ENCODE measurements at places on chromosomes 3 and 15.

- no peak for DNase-seq
Measured at GRCh38 chr3:55661571-55661970, 174.5 kb upstream of the WNT5A start.

- DNase-seq = peak; percentile 51
Measured at GRCh38 chr3:17841190-17841828, 98.9 kb upstream of the TBC1D5 start.

GRCh38 chr3:178546079-178546478, 9.8 kb downstream of the KCNMB2 start:
- no peak for DNase-seq

GRCh38 chr3:107512108-107512507, 10.7 kb upstream of the BBX start:
- DNase-seq = no peak

DNA sequence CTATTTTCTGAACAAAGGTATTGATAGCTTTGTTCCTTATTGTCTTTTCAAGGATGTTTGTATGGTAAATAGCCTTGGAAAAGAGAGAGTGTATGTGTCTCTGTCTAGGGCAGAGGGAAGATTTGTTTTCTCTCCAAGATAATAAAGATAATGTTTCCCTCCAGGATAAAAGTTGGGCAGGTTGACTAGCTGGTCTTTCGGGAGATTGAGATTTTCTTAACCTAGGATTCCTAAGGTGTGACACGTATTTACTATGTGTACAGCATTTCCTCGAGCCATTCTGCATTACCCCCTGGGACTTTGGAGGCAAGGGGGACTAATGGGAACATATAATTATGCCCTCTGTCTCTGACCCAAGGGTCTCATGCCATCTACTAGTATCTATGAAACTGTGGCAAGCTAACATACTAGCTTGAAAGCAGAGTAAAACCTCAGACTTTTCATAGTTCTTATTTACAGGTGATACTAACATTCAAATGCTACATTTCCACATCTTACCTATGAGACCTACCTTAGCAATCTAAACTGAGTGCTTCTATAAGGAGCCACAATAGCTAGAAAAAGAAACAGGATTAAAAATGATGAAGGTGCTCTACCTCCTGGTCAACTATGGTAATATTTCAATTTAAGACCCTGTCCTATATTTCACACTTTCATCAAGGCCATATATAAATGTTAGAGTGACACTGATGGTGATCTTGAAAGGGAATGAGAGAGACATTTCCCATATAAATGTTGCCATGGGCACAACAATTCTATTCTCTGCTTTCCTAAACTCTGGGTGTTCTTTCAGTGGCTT, 252.9 kb upstream of the CBLB start:
- DNase-seq = no peak

- no peak for DNase-seq
Measured at GRCh38 chr15:93176065-93176464, 87.1 kb upstream of the RGMA start.

DNA sequence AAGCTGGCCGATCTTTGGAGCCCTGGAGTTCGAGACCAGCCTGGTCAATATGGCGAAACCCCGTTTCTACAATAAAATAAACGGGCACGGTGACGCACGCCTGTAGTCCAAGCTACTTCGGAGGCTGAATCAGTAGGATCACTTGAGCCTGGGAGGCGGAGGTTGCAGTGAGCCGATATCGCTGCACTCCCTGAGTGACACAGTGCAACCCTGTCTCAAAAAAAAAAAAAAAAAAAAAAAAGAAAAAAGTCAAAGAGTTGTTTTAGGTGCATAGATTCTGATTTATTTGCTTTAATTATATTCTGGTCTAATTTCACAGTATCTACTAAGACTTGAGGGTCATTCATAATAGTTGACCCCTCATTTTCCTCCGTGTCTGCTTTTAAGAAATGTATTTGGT, 1.7 kb downstream of the ARL13B start:
- DNase-seq = no peak

- no peak for DNase-seq
Measured at GRCh38 chr3:106421909-106422308, 553.1 kb upstream of the CBLB start.

GRCh38 chr15:27843146-27843545, 256.0 kb downstream of the OCA2 start:
- no peak for DNase-seq

GRCh38 chr3:143726727-143727126, 121.5 kb downstream of the SLC9A9 start:
- no peak for DNase-seq

- no peak for DNase-seq
Measured at GRCh38 chr3:197353867-197354567, 55.6 kb upstream of the DLG1 start.

GRCh38 chr3:99637016-99637367, 1.4 kb upstream of the COL8A1 start:
- DNase-seq = no peak

GRCh38 chr3:53921296-53921695, 29.6 kb upstream of the SELENOK start:
- DNase-seq = peak; percentile 14

GRCh38 chr3:123633530-123633929, 48.7 kb upstream of the HACD2 start:
- DNase-seq = no peak

DNA sequence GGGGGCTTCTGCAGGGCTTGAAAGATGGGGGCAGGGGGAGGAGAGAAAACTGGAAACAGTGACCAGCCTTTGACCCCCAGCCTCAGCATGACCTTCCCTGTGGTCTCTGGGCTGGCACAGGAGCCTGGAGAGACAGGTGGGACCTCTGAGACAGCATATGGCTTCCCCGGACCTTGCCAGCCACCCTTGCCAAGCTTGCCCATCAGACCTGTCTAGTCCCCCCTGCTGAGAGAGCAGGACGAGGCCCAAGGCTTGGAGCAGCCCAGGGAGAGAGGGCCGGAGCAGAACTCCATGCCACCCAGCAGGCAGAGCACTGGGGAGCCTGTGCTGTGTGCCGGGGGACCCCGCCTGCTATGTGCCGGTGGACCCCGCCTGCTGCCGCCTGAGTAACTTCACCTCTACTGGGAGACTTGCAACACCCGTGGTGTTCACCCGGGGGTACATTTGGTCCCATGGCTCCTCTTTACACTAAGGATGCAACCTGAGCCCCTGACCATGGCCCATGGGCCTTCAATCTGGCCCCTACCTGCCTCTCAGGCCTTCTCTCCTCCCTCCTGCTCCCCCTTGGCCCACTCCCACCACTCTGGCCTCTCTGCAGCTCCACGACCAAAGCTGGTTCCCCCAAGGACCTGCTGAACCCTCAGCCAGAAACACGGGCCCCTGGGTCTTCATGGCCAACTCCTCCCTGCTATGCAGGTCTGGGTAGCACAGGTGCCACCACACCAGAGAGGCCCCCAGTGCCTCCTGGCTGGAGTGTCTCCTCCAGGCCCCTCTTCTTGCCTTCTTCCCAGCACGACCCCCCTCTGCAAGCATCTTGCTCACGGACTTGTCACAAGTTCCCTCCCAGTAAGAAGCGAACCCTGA, 21.1 kb upstream of the SLC41A3 start:
- no peak for DNase-seq

GRCh38 chr3:42149975-42150374, 58.8 kb downstream of the TRAK1 start:
- peak; percentile 91 for DNase-seq

- DNase-seq = peak; percentile 43
Measured at GRCh38 chr15:89551550-89551949, 23.7 kb upstream of the TICRR start.

DNA sequence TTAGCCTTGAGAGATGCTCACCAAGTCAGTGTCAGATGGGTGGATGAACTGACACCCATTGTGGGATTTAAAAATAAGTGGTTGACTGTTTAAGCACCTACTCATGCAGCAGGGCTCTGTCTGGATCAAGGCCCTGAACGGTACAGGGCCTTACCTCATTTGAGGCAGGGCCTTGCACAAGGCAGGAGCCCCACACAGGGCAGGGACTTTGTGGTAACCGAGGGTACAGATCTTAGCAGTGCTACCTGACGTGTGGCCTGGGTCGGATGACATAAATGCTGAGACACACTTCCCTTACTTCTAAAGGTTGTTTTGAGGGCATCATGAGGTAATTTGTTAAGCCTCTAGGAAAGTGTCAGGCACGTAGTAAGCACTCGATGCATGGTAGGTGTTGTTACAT, 59.5 kb upstream of the PLXNA1 start:
- no peak for DNase-seq

GRCh38 chr3:81161851-81162250, 599.6 kb downstream of the GBE1 start:
- DNase-seq = no peak

- DNase-seq = no peak
Measured at GRCh38 chr3:158802409-158803268, 785 bp downstream of the MFSD1 start.

DNA sequence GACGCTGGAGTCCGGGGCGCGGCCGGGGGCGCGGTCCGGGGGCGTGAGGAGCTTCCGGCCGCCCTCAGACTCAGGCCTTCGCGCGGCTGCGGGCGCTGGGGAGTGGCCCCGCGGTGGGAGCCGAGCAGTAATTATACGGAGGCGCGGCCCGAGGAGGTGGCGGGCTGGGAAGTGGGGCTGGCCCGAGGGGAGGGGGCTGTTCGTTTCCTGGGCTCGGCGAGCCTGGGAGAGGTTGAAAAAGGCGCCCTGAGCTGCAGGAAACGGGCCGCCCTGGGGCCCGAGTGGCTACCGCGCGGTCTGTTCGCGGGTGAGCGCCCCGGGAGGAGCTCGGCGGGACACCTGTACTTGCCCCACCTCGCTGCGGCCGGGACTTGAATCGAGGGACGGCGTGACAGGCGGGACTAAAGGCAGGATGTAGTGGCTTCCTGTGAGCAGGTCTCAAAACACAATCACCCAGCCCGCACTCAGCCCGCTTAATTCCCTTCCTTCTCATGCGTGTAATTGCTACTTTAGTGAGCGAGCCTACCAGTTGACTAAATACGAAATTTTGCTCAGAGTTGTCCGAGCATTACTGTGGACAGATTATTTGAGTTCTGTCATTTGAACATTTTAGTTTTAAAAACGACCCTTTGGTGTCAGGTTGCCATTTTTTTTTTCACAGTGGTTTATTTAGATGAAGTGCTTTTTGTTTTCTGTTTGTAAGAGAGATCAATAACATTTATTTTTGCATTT, 860 bp downstream of the RASA2 start:
- DNase-seq = peak; percentile 91

DNA sequence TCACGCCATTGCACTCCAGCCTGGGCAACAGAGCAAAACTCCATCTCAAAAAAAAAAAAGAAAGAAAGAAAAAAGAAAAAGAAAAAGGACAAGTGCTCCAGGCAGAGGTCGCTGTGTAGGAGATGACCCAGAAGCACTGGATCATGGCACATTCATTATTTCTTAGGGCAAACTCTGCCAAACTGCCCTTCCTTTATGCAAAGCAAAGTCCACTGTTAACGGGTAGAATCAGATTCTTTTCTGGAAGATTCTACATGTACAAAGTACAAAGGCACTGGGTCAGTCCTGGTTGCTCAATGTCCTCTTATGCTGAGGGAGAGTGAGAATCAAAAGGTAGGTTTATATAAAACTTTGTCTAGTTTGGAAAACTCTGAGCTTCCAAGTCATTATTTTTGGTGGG, 144.9 kb downstream of the FEZF2 start:
- peak; percentile 28 for DNase-seq

DNA sequence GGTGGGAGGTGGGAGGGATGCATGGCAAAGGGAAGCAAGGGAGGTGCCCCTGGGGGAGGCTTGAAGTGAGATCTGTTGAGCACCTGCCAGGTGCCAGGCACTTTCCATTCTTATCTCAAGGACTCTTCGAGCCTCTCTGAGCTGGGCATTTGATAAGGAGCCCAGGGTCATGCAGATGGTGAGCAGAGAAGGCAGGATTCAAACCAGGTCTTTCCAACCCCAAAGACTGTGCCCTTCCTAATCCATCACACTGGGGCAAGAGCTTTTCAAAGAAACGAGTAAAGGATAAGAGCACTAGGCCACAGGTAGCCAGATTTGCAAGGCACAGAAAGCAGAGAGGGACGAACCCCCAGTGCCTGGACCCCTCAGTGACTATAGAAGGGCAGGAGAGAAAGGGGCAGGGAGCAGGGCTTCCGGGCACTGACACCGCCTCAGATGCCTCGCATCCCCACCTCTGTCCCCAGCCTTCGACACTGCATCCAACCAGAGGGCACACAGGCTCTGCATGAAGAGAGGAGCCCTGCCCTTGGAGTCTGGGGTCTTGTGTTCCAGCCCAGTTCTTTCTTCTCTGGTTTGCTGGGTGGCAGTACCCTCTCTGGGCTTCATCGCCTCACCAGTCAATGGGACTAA, 21.0 kb downstream of the IGDCC4 start:
- no peak for DNase-seq

GRCh38 chr3:134685929-134686802, 35.3 kb upstream of the KY start:
- DNase-seq = no peak

DNA sequence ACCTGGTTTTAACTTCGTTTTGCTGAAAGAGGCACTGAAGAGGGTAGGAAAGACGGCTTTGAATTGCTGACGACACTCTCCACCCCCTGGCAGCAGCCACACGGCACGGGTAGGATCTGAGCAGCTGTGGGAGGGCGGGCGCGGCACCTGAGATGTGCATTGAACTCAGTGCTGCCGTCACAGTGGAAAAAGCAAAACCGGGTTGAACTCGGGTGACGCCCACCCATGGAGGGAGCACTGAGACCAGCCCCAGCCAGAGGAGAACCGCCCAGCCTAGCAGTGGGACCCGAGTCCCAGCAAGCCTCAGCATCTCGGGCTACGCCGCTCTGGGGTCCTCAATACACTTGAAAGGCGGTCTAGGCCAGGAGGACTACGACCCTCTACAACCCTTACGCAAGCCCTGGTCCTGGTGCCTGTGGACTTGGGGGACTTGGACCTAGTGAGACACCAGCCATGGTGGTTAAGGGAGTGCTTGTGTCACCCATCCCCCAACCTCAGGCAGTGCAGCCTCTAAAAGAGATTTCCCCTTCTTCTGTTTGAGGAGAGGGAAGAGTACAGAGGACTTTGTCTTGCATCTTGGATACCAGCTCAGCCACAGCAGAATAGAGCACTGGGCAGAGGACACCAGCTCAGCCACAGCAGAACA, 50.0 kb upstream of the RPL35A start:
- DNase-seq = no peak

DNA sequence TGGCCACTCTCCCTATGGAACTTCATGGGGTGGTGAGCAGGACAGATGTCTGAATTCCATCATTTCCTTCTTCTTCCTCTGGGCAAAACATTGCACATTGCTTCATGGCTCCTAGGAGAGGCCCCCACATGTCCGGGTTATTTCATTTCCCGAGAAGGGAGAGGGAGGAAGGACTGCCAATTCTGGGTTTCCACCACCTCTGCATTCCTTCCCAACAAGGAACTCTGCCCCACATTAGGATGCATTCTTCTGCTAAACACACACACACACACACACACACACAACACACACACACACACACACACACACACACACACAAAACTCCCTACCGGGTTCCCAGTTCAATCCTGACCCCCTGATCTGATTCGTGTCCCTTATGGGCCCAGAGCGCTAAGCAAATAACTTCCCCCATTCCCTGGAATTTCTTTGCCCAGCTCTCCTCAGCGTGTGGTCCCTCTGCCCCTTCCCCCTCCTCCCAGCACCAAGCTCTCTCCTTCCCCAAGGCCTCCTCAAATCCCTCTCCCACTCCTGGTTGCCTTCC, 1.9 kb downstream of the RHO start:
- DNase-seq = no peak

- DNase-seq = no peak
Measured at GRCh38 chr3:23356923-23357322, 153.8 kb downstream of the UBE2E2 start.

- DNase-seq = no peak
Measured at GRCh38 chr15:101446518-101447167, 42.9 kb downstream of the PCSK6 start.

GRCh38 chr15:75459581-75459980, 8.1 kb upstream of the SIN3A start:
- no peak for DNase-seq
